ENCODE measurements at places on chromosomes 2 and 18. TPM values are rescaled to one million over a fixed set of nuclear protein-coding genes. Genes with fewer than 3 reads are reported as not detected.
A peak's percentile ranks its signal among the peaks of the same experiment; 100 is the strongest.

- no peak for DNase-seq
Observed at GRCh38 chr2:212245880-212246279, 292.7 kb downstream of the ERBB4 start.

NTSR2 gene
- total RNA-seq: not detected

DNA sequence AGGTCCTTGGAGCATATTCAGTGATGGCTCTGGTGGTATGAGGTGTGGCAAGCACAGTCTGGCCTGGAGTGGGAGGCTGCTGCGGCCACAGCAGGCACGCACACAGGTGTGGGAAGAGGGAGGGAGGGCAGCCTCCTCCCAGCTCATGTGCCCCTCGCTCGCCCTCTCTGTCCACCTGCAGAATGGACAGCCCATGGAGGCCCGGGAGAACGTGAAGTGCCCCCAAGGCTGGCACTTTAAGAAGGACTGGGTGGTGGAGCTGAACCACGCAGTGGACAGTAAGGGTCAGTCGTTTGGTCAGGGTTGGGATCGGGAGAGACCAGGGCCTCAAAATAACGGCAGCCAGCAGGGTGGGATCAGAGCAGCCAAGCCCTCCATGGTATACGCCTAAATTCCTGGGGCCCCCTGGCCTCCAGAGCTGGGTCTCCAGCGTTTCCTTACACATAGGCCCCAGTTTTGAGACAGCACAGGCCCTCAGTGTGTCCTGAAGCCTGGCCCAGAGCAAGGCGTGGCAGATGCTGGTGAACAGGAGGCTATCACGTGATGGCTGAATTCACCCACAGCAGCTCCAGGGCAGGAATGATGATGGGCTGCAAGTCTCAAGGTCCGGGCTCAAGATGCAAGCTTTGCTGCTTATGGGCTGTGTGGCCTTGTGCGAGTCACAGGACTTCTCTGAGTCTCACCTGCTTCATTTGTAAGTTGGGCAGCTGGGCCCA is 47.9 kb downstream of the FER1L5 start:
- DNase-seq: no peak

- DNase-seq: peak; percentile 67
Observed at GRCh38 chr2:30979822-30980245, 158.4 kb downstream of the GALNT14 start.

GRCh38 chr2:12352889-12353288 is 363.8 kb upstream of the TRIB2 start:
- DNase-seq: no peak

DNA sequence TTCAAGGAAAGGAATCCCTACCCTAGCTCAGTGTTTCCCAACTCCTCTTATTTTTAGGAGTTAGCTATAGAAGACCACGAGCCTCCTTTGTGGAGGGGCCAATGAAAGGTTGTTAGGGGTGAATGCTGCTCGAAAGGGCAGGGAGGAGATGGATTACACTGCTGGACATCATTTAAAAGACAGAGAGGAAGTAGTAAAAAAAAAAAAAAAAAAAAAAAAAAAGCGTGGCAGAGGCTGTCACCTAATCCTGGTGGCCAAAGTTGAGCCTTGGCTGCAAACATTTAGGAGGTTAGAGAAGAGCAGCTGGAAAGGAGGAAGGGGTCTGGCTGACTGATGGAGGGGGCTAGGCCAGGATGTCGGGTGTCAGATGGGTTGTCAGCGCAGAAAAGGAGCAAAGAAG is 139.0 kb upstream of the KLF7 start:
- no peak for DNase-seq

GRCh38 chr2:102181919-102182635 is 4.7 kb upstream of the IL1RL2 start:
- DNase-seq: no peak

DNA sequence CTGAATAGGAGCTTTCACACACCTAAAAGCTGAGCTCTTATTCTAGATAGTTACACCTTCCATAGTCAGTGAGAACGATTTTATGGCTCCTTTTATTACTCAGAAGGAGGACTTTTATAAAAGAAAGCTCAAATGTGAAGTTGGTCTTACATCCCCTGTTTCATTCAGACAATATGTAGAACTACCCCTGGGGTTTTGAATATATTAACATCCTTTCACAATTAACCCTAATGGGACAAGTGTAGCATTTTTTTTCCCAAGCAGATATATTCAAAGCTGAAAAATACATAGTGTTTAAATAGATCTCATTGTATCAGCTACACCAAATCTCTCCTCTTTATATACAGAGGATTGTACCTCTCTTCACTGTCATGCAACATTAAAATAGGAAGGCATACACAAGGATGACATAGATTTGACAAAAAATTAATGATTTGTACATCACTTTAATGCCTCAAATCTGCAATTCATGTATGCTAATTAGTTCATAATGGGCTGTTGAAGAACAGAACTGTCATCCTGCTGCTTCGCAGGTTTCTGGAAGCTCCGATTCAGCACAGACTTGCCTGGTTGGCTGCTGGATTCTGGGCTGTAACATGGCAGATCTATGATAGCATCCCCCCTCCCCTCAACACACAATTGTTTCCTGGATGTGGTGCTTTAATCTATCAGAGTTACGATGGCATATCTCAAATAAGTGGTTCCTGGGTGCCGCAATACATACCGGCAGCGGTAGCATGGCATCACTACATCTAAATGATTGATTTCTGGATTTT is 129.7 kb upstream of the PARD3B start:
- no peak for DNase-seq

ERFE gene
- total RNA-seq: 1.3 TPM

MORN2 gene
- total RNA-seq: 15.5 TPM

FSIP2 gene
- total RNA-seq: 2.4 TPM

UGT1A5 gene
- not detected for total RNA-seq

DNA sequence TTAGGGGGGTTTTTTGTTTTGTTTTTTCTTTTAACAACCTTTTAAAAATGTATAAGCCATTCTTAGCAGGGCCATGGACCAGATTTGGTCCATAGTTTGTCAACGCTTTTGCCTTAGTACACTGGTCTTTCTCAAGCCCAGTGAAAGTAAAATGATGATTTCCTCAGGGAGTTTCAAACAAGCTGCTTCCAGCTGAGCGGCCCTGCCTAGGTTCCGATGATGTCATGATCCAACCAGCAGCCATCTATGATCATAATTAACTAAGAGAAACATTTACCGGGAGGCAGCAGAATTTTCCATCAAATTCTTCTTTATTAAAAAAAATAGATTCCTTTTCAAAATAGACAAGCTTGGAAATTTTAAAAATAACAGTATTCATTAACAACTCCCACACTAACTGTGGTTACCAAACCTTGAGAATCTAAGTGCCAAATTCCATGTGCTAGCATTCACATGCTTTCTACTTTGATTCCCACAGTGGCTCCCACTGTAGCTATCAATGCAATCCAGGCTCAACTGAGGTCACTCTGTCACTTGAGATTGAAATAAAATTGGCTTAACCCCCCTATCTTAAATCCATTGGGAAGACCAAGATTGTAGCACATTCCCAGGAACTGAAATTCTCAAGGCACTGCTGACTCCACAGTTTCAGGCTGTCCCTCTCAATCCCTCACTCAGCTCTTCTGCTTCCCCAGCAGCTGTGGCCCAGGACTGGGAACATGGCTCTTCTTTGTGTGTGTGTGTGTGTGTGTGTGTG is 148.9 kb downstream of the RNF152 start:
- no peak for DNase-seq

Measured in thoracic aorta (tissue), 2 donors.